ENCODE measurements at places on chromosomes 16 and 17. TPM values are rescaled to one million over a fixed set of nuclear protein-coding genes. Genes with fewer than 3 reads are reported as not detected.

Gene TBC1D3E
- not detected for total RNA-seq

Gene TLCD3B
- total RNA-seq = 0.25 TPM

Gene KRT35
- not detected for total RNA-seq

Gene GPRC5C
- total RNA-seq = 1.5 TPM

Gene AHSP
- total RNA-seq = not detected

Gene KRT23
- total RNA-seq = not detected

Gene ACSM3
- 8.4 TPM for total RNA-seq

Gene SPATA22
- 1.5 TPM for total RNA-seq

Gene CDK3
- total RNA-seq = 12.1 TPM

Gene ASGR1
- 0.82 TPM for total RNA-seq

Gene ACBD4
- total RNA-seq = 42.2 TPM

Gene DLX4
- total RNA-seq = 0.79 TPM

Gene TRPV2
- total RNA-seq = 107 TPM

Gene KRTAP4-5
- total RNA-seq = not detected

Gene GPS2
- total RNA-seq = 119 TPM

Gene SNX11
- 19.5 TPM for total RNA-seq

Gene TVP23A
- total RNA-seq = not detected

Gene ABCC6
- not detected for total RNA-seq

Gene MYCBPAP
- 0.92 TPM for total RNA-seq

Gene WDR81
- 76.0 TPM for total RNA-seq

Gene NTN1
- total RNA-seq = not detected

Gene ACOX1
- total RNA-seq = 33.8 TPM

Gene YBX2
- total RNA-seq = 0.40 TPM

Gene EPN3
- not detected for total RNA-seq

Gene RHBDF1
- total RNA-seq = 0.66 TPM

Gene C17orf78
- total RNA-seq = not detected

Gene LRRC37A2
- 10.5 TPM for total RNA-seq

Gene KRTAP9-2
- not detected for total RNA-seq

Gene ODAD4
- not detected for total RNA-seq

Gene POLDIP2
- 33.2 TPM for total RNA-seq

Gene TBC1D3H
- total RNA-seq = not detected

Gene KRT32
- total RNA-seq = not detected

Gene NLE1
- total RNA-seq = 21.9 TPM

Gene NOG
- total RNA-seq = 64.6 TPM

Gene PIK3R5
- 118 TPM for total RNA-seq

Gene FXR2
- 25.4 TPM for total RNA-seq

Measured in T-cell (primary cell).